ENCODE measurements at places on chromosomes 11 and 22. TPM values are rescaled to one million over a fixed set of nuclear protein-coding genes. Genes with fewer than 3 reads are reported as not detected.

DNA sequence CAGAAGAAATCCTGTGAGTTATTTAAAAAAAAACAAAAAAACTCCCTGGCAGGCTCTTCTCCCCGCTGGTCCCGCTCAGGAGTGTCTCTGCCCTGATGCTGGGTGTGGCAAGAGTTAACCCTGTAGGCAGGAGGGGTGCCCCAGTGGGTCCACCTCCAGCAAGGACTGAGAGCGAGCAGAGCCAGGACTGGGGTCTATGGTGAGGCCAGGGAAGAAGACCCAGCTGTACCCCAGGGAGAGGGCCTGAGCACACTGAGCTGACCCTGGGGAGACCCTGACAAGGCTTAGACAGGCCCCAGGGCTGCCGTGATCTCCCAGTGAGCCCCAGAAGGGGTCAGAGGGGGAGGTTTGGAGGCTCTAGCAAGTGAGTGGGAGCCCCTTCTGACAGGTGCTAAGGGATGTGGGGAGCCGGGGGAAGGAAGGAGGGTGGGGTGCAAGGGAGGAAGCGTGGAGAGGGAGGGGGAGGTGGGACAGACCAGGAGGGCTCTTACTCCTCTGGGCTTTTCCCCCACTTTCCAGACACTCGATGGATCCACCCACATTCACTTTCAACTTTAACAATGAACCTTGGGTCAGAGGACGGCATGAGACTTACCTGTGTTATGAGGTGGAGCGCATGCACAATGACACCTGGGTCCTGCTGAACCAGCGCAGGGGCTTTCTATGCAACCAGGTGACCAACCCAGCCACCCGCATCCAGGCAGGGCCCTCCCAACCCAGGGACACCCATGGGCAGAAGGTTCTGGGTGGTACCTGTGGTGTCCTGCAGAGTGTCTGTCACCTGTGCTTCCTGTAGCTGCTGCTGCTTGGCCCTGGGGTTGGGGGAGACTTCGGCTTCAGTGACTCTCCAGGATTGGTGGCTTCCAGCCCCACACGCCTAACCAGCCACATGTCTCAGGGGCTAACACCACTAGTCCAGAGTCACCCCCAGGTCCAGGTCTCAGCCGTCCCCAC is 6.4 kb downstream of the APOBEC3G start:
- DNase-seq, result no peak

DNA sequence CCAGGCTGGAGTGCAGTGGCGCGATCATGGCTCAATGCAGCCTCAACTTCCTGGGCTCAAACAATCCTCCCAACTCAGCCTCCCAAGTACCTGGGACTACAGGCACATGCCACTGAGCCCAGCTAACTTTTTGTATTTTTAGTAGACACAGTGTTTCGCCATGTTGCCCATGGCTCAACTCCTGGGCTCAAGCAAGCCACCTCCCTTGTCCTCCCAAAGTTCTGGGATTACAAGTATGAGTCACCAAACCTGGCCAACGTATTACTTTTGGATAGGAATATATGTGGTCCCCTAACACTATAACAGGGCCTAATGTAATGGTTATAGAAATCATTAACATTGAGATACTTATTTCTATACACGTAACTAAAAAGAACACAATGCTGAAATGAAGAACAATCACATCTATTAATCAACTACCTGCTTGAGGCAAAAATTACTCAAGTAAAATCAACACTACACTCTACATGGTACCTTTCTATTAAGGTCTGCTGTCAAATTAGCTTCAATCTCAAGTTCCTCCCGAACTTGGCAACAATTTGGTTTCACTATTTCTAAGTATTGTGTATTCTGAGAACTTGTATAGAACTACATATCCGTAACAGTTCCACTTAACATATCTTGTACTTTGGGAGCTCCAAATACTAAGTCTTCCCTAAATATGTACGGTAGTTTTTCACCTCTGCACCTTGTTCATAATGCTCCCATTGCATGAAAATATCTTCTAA is 124.9 kb downstream of the FCHSD2 start:
- no peak for DNase-seq

GRCh38 chr11:60954421-60954820 is 2.4 kb upstream of the SLC15A3 start:
- no peak for DNase-seq

GRCh38 chr22:46119093-46119728 is 31.1 kb upstream of the PPARA start:
- DNase-seq, result no peak

ADAMTS8 gene
- not detected for total RNA-seq

ABTB2 gene
- total RNA-seq, result 0.07 TPM

SPON1 gene
- total RNA-seq, result not detected

ZNF280B gene
- 5.3 TPM for total RNA-seq

LRRC32 gene
- total RNA-seq, result 25.3 TPM

CNIH2 gene
- total RNA-seq, result 3.5 TPM

FOLR2 gene
- total RNA-seq, result 14.6 TPM

RTN4RL2 gene
- total RNA-seq, result 2.3 TPM

MMP11 gene
- total RNA-seq, result 6.3 TPM

Measured in OCI-LY7 (cell line).